ENCODE measurements at places on chromosomes 6 and 20.

GRCh38 chr6:3882866-3883265, 33.7 kb downstream of the FAM50B start:
- peak; percentile 91 for DNase-seq

DNA sequence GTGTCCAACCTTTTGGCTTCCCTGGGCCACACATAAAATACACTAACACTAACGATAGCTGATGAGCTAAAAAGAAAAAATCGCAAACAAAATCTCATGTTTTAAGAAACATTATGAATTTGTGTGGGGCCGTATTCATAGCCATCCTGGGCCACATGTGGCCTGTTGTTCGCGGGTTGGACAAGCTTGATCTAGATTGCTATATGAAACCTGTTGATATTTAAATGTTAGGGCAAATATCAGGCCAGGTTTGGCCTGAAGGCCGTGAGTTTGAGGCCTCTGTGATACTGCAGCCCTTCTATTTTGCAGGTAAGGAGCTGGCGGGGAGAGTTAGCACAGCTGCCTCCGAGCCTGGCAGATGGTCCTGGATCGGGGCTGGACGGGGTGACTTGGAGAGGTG, 99.0 kb downstream of the CEBPB start:
- DNase-seq: no peak

DNA sequence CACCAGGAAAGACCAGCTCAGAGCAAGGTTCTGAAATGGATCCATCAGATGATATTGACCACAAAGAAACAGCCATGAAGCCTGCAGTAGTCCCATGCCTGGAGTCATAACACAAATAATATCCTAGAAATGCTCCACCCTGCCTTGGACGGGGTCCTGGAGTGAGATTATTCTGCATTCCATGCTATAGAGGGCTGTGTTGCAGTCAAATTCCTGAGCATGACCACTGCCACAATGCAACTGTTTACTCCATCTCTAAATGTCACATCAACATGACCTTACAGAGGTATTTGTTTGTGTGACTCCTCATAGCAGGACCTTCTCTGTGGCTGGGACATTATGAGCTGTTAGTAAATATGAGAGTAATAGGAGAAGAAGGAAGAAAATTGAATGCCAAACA, 257.5 kb upstream of the TCF21 start:
- peak; percentile 68 for DNase-seq

GRCh38 chr20:63636752-63637628, 10.1 kb upstream of the GMEB2 start:
- peak; percentile 46 for DNase-seq

- DNase-seq: peak; percentile 17
Observed at GRCh38 chr6:87832025-87832825, 130.2 kb upstream of the AKIRIN2 start.

- no peak for DNase-seq
Observed at GRCh38 chr6:150408842-150409241, 40.0 kb downstream of the IYD start.

All from AG08395 (cell line).